ENCODE measurements at places on chromosomes 13 and 19.

GRCh38 chr13:40534456-40534855 lies 132.0 kb downstream of the FOXO1 start:
- DNase-seq = no peak

DNA sequence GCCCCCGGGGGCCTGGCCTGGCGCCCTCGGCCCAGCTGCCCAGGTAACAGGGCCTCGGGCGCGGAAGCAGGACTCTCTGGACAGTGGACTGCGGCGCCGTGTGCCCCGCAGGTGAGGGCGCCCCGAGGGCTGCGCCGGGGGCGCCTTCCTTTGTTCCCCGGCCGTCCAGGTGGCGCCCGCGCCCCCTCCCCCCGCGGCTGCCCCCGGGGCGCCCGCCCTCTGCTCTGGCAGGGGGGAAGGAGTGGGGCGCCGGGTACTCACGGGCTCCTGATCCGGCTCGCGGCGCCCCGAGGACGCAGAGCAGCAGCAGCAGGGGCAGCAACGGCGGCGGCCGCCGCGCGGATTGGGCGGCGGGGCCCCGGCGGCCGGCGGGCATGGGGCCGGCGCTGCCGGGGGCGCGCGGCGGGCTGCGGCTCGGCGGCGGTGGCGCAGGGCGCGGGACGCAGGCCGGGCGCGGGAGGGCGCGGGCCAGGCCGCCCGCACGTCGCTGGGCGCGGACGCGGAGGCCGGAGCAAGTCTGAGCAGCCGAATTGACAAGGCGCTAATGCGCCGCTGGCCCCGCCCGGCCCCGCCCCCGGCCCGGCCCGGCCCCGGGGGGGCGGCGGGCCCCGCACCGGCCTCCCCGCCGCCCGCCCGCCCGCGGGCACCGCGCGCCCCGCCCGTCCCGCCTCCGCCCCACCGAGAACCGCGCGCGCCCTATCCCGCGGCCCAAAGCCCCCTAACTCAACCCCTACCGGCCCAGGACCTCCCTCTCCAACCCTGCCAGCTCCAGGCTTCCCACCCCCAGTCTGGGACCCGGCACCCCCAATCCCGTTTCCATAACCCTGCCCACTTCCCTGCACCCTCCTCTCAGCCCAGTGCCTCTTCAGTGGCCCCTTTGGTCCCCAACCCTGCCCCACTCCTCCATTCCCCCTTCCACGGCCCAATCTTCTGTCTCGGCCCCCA lies at the start of gene CRLF1:
Gene CRLF1, minus strand, starts transcription at position 519 of the 945 bp plus-strand sequence. Its CDS starts 143 bp downstream, at position 376.
- no peak for DNase-seq

DNA sequence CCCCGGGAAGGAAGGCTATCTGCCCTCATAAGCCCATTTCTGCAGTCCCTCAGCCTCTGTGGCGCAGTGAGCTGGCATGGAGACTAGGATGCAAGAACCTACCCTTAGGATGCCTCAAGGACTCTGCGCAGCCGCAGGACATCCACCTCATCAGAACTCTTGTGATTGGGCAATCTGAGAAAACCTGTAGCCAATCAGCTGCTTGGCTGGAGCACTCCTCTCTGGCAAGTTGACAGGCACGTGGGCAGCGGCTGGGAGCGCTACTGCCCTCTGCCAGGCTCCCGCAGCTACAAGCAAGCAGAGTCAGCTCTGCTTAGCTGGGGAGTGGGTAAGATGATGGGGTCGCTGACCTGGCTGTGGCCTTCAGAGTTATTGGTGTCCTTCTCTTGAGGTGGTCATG lies 1.5 kb upstream of the ECSIT start:
- DNase-seq = peak; percentile 84

DNA sequence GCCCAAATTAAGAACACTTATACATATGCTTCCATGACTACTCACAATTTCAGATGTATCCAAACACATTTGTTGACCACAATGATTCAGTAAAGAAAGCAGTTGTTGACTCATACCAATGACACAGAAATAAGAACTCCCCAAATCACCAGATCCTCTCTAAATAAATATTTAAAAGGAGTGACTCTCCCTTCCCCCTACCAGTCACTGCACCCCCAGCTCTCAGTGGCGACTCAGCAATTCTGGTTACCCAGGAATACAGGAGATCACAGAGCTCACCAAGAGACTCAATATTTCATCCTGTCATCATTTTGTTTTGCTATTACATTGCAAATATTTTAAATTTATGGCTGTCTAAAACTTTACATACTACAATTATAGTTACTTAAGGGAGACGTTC lies 131.5 kb downstream of the RGCC start:
- DNase-seq = no peak

DNA sequence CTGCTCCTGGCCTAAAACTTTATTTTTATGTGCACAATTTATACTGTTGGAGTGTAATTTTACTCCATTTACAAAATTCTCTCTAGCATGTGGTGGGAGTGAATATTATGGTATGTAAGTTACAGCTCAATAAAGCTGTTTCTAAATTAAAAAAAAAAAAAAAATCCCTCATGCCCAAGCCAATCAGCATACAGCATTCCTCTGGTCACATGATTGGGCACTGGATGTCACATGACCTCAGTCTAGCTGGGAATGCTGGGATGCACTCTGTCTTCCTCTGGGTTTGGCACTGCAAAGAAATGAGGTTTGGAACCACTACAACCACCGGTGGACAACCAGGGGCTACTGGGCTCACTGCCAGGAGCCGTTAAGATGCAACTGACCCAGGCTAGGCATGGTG lies 67.6 kb downstream of the ZNF557 start:
- DNase-seq = no peak

DNA sequence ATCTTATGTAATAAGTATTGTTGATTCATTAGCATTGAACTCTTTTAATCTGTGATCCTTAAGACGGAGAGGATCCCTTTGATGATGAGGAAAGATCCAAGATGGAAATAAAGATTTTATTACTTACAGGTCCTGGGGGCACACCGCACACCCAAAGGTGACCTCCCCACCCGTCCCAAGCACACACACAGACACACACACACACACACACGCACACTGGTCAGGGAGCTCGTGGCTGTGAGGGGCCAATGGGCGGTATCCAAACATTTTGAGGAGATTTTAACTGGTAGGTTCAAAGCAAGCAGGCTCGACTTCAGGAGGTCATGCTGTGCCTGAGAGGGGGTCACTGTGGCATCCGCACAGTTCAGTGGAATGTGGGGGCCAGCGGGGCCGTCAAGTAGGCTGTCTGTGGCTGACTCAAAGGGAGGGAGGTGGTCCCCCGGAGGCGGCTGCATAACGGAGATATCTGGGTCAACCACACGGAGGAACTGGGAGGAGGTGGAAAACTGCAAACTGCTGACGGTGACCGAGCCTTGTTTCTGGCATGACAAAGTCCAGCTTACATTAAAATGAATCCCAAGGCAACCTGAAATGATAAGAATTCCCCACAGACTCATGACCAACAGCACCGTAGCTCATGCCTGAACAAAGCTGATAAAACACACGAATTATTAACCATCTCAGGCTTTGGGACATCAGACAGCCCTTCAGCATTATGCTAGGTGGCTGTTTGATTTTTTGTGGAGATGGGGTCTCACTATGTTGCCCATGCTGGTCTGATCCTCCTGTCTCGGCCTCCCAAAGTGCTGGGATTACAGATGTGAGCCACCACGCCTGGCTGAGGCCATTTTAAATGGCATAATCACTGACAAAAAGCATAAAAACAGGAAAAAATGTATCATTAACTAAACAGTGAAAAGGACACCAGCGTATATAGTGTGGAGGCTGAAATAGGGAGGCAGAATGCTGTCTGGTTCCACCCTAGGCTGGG lies 20.9 kb upstream of the SIGLEC11 start:
- no peak for DNase-seq

DNA sequence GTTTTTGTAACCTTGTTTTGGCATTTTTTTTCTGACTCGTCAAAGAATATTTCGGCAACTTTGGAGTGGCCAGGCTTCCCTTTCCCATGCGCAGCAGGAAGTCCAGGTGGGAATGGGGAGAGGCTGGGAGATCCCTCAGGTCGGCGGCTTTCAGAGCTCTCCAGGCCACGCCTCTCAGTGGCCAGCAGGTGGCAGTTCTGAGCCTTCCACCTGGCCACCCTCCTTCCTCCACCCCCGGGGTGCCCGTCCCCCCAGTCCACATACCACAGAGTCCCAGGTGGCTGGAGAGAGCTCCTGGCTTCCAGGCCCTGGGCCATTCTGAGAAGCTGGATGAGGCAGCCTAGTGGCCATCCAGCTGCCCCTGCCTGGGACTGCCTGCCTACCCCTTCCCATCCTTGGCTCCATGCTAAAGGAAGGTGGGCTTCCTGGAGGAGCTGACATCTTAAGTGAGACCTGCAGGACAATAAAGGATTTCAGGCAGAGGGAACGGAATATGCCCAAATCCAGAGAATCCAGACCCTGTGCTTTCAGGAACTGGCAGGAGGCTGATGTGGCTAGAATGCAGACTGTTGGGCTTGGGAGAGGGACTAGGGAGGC lies 46.3 kb downstream of the CCNE1 start:
- peak; percentile 36 for DNase-seq

- DNase-seq = no peak
Measured at GRCh38 chr19:30304540-30304939, 67.6 kb upstream of the ZNF536 start.

- peak; percentile 36 for DNase-seq
Measured at GRCh38 chr13:46184277-46184699, 2.3 kb upstream of the LCP1 start.

- DNase-seq = no peak
Measured at GRCh38 chr13:27281420-27281819, 10.8 kb downstream of the RASL11A start.

- DNase-seq = no peak
Measured at GRCh38 chr13:29379865-29380264, 215.6 kb downstream of the SLC7A1 start.

- DNase-seq = no peak
Measured at GRCh38 chr13:91660076-91660415, 261.6 kb downstream of the GPC5 start.

DNA sequence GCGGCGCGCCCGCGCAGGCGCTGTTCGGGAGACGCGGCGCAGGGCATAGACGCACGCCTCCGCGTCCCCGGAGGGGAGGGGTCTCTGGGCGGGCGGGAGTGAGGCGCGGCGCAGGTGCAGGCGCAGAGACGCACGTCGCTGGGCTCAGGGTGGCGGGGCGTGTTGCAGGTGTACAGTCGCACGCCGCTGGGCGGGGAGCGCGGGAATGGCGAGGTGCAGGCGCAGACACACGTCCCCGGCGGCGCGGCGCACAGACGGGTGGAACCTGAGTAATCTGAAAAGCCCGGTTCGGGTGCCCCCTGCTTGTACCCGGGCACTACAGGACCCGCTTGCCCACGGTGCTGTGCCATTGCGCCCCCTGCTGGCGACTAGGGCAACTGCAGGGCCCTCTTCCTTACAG lies 44.7 kb downstream of the PLPP2 start:
- DNase-seq = no peak

- DNase-seq = peak; percentile 64
Measured at GRCh38 chr13:60431108-60431700, 34.2 kb downstream of the TDRD3 start.

GRCh38 chr19:49645592-49645991 lies 3.6 kb downstream of the SCAF1 start:
- DNase-seq = no peak

DNA sequence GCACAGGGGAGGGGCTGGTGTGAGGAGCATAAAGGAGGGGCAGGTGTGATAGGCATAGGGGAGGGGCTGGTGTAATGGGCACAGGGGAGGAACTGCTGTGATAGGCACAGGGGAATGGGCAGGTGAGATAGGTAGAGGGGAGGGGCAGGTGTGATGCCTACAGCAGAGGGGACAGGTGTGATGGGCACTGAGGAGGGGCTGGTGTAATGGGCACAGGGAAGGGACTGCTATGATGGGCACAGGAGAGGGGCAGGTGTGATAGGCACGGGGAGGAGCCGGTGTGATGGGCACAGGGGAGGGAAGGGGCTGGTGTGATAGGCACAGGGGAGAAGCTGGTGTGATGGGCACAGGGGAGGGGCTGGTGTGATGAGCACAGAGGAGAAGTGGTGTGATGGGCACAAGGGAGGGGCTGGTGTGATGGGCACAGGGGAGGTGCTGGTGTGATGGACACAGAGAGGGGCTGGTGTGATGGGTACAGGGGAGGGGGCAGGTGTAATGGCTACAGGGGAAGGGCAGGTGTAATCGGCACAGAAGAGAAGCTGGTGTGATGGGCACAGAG lies 39.5 kb upstream of the POP4 start:
- DNase-seq = no peak

- no peak for DNase-seq
Measured at GRCh38 chr13:29418026-29418425, 177.5 kb downstream of the SLC7A1 start.

DNA sequence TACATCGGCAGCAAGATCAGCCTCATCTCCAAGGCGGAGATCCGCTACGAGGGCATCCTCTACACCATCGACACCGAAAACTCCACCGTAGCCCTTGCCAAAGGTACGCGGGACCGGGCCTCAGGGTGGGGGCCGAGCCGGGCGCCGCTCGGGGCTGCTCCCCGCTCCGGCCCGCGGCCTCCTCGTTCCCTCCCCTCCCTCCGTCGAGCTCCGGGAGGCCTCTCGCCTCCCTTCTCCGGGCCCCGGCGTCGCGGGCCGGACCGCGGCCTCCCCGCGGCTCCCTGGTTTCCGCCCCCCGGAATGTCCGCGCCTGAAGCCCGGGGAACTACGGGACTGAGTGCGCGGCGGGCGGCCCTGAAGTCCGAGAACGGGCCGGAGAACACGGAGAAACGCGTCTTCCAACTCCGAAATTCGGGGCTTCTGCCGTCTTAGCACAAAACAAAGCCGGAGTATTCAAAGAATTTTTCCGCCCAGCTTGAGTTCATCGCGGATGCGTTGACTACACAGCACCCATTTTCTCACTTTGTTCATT lies 423 bp downstream of the LSM14A start:
- peak; percentile 26 for DNase-seq

GRCh38 chr19:14450168-14450874 lies 17.2 kb downstream of the PKN1 start:
- peak; percentile 96 for DNase-seq

- DNase-seq = no peak
Measured at GRCh38 chr13:111211789-111212516, 96.8 kb downstream of the ARHGEF7 start.

DNA sequence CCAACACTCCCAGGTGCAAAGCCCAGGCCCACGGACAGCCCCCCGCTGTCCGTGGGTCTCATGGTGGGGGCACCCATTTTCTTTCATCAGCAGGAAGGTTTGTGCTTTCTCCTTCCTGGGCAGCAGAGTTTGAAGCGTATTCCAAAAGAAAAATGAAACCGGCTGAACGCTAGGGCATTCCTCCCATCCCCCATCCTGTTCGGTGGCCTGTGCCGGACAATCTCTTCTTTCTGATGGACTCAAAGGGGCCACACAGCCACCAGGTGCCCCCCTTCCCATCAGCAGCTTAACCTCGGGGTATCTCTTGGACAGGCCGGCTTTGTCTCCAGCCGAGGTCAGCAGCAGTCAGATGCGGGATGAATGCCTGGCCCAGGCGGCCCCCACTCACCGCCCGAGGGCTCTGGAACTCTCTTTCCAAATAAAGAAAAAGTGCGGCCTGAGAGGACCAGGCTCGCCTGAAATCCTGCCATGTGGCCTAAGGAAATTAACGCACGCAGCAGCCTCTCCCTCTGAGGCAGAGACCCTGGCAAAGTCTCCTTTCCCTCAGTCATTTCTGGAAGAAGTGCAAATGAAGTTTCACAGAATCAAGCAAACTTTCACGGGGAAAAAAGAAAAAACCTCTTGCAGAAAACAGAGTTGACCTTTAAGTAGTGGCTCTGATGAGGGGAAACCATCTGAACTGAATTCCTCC lies 67.8 kb downstream of the RASA3 start:
- no peak for DNase-seq

Data from HAP-1 (cell line).